ENCODE measurements at places on chromosomes 7 and 10. TPM values are rescaled to one million over a fixed set of nuclear protein-coding genes. Genes with fewer than 3 reads are reported as not detected.

Gene FFAR4
- total RNA-seq, result 0.18 TPM

Gene VCL
- total RNA-seq, result 23.0 TPM

Gene RAB18
- 96.7 TPM for total RNA-seq

Gene DLX5
- total RNA-seq, result not detected
